NCI-H1436 (cell line): ENCODE measurements at places on chromosomes 6 and 20.

DNA sequence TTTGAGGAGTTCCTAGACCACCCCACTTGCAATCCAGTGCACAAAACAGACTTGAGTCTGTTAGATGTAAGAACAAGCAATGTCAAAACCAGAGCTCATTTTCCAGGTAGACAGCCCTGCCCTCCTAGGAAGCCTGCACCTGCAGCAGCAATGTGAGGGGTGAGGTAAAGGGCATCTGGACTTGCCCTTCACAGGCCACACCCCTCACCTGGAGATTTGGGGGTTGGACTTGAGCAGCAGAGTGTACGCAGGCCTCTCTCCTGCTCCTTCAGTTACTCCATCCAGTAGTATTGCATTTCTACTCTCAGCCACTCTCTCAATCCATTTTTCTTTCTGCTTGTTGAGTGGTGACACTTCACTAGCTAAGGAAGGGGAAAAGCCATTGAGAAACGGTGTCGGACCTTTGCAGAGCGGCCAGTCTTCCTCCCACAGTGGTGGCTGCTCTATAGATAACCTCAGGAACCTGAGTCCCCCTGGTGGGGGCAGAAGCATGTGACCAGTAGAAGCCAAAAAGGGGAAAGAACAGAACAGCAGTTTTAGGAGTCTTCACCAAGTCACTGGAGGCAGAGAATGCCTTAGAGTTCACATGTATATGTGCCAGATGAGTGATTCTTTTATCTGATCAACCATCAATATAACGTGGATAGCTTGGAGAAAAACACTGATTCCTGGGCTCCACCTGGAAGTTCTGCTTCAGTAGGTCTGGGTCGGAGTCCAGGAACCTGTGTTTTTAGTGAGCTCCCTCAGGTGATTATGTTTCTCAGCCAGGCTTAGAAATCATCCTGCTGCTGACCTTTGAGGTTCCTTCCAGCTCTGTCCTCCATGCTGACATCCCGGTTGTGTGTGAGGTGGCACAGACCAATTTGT, 28.0 kb downstream of the ARFGEF2 start:
- no peak for DNase-seq

DNA sequence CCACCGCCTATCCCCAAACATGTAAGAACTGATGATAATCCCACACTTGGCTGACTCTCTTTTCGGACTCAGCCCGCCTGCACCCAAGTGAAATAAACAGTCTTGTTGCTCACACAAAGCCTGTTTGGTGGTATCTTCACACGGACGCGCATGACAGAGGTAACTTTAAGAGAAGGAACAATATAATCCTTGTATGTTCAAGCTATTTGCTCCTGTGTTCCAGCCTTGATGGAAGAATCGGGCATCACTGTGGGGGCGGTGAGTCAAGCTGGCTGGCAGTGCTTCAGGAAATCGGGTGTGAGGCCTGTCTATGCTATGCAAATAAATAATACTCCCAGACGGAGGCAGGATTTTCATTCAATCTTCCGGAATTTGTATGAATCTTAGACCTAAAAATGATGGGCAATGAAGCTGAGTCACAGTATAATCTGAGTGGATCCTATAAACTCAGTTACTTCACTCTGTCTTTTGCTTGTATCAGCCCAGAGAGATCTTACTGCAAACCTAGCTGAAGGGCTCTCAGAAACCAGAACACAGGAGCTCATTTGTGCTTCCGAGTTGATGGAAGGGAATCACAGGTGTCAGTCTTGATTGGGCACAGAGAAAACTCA, 45.2 kb upstream of the NT5E start:
- DNase-seq = no peak

GRCh38 chr6:22146678-22146930, 150.2 kb downstream of the PRL start:
- DNase-seq = no peak

DNA sequence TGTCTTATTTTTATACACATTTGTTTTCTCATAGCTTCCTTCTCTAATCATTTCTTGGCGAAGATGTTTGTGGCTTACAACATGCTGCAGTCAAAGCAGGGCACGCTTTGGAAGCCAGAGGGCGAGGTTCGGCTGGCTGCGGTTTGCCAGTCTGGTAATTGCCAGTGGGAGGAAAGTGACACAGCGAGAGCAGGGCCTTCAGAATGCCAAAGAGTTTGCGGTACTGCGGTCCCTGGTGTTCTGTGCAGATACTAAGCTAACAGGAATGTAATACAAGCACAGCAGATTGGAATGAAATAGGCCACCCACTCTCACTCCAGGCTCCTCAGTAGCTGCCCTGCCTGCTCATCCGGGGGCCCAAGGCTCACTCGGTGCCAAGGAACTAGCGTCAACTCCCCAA, 58.7 kb upstream of the TGM3 start:
- peak; percentile 4 for DNase-seq

GRCh38 chr6:134288538-134289203, 29.2 kb downstream of the SGK1 start:
- no peak for DNase-seq

DNA sequence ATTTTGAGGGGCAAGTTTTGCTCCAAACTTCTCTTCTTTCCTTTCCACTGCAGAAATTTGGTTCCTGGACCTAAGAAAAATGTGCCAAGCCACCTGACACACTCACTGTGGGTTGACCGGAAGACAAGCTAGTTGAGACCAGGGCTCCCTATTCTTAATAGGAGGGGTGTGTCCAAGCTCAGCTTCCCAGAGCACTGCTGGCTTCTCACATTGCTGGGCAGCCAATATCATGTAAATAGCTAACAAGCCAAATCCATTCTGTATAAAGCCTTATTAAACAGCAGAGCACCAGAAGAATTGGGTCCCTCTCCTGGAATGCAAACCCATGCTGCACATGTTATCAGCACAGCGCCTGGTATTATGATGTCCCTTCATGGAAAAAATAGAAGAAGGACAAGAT, 17.0 kb upstream of the SAMD3 start:
- no peak for DNase-seq

DNA sequence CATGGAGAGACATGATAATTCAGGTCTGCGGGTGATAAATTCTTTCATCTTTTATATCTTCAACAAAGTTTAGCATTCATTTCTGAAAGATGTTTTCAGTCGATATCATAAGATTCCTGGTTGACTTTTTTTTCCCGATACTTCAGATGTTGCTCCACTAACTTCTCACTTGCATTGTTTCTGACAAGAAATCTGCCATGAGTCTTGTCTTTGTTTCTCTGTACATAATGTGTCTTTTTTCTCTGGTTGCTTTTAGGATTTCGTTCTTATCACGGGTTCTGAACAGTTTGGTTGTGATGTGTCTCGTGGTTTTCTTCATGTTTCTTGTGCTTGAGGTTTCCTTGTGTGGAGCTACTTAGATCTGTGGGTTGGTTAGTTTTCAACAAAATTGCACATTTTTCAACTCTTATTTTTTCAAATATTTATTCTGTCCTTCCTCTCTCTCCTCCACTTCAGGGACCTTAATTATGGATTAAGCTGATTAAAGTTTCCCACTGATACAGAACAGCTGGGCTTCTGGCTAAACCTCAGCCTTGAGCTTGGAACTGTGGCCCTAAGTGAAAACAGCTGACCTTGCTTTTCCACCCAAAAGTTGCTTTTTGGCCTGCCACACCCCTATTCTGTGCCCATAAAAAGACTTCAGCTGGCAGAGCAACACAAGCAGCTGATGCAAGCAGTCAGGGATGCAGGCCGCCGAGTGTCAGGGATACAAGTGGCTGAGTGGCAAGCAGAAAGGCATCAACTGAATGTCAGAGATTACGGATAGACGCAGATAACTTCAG, 97.9 kb upstream of the SNX9 start:
- DNase-seq = no peak

DNA sequence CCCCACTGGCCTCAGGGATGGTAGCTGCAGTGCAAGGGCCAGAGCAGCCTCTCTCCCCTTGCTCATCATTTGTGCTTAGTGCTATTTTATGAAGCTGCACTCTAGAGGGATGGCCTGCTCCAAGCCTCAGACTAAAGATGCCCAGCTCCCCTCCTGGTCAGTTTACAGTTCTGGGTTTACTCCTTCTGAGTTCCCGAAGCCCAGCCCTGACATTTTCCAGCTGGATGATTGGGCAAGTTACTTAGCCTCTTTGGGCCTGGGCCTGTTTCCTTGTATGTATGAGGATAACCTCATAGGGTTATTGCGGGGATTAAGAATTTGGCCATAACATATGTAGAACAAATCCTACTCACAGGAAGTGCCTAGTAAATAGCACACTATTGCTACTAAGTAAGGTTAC, 31.8 kb upstream of the EMILIN3 start:
- no peak for DNase-seq

DNA sequence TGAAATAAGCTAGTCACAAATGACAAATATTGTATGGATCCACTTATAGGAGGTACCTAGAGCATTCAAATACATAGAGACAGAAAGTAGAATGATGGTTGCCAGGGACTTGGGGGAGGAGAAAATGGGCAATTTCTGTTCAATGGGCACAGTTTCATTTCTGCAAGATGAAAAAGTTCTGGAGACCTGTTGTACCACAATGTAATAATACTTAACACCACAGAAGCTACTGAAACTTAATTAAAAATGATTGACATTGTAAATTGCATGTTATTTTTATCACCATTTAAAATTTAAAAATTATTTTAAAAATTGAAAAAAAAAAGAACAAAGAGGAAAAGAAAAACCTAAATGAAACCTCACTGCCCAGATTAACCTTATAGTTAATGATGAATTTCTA, 67.4 kb downstream of the NHLRC1 start:
- DNase-seq = no peak

DNA sequence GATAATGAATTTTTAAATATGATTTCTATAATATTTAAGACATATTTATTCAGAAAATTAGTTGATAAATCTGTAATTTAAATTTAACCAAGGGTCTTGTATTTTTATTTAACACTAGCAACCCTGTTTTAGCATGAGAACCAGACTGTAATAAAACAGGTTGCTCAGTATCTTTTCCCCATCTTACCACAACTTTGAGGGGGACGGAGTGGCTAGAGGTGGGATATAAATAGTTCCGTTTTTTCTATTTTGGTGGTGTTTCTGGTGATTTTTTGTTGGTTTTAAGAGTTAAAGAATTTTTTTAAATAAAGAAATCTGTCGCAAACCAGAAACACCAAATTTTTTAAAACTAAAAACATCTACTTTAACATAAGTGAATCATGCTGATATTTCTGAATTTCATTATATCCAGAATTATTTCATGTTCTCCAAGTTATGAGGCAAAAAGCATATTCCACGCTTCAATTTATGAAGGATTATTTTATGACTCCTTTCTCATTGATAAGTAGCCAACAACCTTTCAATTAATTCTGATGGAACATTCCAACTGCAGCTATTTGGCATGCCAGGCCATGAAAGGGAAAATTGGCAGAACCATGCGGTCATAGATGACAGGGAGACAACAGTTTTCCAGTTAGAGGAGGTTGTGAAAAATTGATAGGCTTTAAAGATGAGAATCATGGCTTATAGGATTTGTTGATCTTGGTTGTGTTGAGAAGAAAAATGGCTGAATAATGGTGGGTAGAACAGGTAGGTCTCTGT, 151.9 kb upstream of the CARMIL1 start:
- no peak for DNase-seq

DNA sequence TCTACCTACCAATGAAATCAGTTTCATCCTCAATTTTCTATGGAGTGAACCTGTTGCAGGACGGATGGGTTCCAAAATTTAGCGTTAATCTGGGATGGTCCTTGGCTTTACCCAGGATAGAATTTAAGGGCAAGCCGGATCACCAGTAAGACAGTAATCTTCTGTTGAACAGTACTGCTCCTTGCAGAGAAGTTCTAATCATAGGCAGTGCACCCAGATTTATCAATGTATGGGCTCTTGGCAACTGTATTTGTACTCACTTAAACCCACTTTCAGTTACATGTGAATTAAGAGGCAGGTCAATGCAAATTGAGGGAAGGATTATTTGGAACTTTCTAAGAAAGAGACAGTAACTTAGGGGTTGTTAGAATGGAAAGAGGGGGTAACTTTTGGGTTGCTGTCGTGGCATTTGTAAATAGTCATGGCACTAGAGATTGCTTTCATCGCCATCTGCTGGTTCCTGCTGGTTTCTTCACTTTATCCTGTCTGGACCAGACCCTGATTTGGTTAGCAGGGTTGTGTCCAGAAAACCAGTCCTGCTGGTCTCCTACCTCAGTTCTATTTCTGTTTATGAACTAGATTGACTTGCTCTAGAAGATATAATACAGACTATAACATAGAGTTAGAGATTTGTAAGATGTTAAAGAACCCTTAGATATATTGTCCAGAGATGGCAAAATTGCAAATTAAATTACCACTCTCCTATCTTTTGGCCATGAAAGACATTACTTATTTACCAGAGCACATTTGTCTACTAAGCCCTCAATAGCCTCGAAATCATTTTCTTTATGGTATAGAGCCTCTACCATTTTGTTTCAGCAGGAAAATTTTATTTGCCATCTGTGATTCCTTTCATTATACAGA, 646.3 kb downstream of the UTRN start:
- DNase-seq = peak; percentile 15

DNA sequence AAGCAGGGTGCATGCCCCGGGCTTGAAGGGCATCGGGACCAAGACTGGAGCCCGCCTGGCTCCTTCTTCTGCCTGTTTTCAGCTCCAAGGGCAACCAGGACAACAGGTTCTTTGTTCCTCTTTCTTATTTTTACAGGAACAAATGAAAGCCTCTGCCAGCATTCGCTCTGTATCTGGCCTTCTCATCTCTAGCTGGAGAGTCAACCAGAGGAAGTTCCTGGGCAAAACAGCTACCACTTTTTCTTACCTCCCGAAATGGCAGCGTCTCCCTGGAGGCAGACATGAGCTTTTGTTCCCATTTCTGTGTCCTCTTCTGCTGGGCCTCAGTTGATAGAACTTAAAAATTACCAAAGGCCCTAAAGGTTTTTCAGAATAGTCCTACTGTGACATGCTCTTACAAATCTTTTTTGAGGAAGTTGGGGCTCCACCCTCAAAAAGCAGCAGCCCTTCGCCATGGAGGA, 74.1 kb upstream of the NAA20 start:
- no peak for DNase-seq

DNA sequence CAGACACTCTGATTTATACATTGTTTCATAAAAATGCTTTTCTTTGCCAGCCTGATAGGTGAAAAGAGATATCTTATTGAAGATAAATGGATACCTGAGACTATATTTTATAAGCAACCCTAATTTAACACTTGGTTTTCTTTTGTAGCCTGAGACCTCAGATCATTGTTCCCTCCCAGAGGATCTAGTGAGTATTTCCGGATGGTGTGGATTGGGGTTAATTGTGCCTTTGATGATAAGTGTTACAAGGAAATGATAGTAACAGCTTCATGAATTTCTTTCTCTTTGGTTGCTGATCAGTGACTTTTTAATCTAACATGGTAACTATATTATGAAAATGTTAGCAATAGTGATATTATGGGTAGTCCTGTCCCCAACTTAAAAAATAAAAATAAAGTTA, 30.4 kb downstream of the KDM1B start:
- DNase-seq = peak; percentile 8

GRCh38 chr20:24969186-24970029, 20.3 kb downstream of the CST7 start:
- DNase-seq = no peak
